ENCODE measurements at places on chromosomes 1 and 21. TPM values are rescaled to one million over a fixed set of nuclear protein-coding genes. Genes with fewer than 3 reads are reported as not detected.

Gene PODN
- total RNA-seq, result not detected

Gene NFYC
- 33.9 TPM for total RNA-seq

Gene NOS1AP
- 1.1 TPM for total RNA-seq

Gene S100A3
- 9.7 TPM for total RNA-seq

Gene SUSD4
- total RNA-seq, result not detected

Gene ARV1
- 10.6 TPM for total RNA-seq

Gene KRTAP7-1
- not detected for total RNA-seq

Gene CELA2A
- total RNA-seq, result not detected

Gene FAM89A
- total RNA-seq, result 8.7 TPM

Gene C1QTNF12
- total RNA-seq, result 0.25 TPM

Gene VPS45
- total RNA-seq, result 30.6 TPM

Gene RASAL2
- total RNA-seq, result 12.3 TPM

Gene C1orf52
- 14.2 TPM for total RNA-seq

Gene RHBG
- not detected for total RNA-seq

Gene LINGO4
- total RNA-seq, result not detected

Gene C1QC
- total RNA-seq, result not detected

Gene SYCP1
- total RNA-seq, result not detected

Gene RHCE
- total RNA-seq, result not detected

Gene SYT2
- not detected for total RNA-seq

Gene AMIGO1
- total RNA-seq, result 0.44 TPM

Gene MAN1C1
- total RNA-seq, result 0.67 TPM

Gene LRRC53
- not detected for total RNA-seq

Gene SPRR2A
- not detected for total RNA-seq

Gene S100A2
- 2.0 TPM for total RNA-seq

Gene C1orf87
- total RNA-seq, result not detected

Gene KRTAP19-1
- total RNA-seq, result not detected

Gene PRR9
- not detected for total RNA-seq

Gene NGF
- not detected for total RNA-seq

Gene LCA5L
- total RNA-seq, result 0.07 TPM

Gene AGMAT
- 1.6 TPM for total RNA-seq

Gene HCN3
- 0.20 TPM for total RNA-seq

Gene NEK2
- total RNA-seq, result 24.2 TPM

Gene PADI3
- not detected for total RNA-seq

Gene EPHA8
- total RNA-seq, result not detected

Gene CFAP107
- not detected for total RNA-seq

Gene OR2L8
- not detected for total RNA-seq

Gene UBQLN4
- 30.1 TPM for total RNA-seq

Gene PHLDA3
- 85.6 TPM for total RNA-seq

Gene TEX35
- not detected for total RNA-seq

Measured in mammary microvascular endothelial cell (primary cell).